ENCODE measurements at places on chromosomes 4 and X.

- DNase-seq: no peak
These were observed 311.4 kb downstream of the MAPK10 start for GRCh38 chr4:86048426-86048825.

- DNase-seq: no peak
These were observed 41.0 kb downstream of the GAB1 start for GRCh38 chr4:143377611-143378099.

GRCh38 chr4:96525898-96526297 is 686.0 kb downstream of the PDHA2 start:
- DNase-seq: no peak

- DNase-seq: no peak
These were observed 187.4 kb upstream of the TEX13C start for GRCh38 chrX:125132274-125132673.

DNA sequence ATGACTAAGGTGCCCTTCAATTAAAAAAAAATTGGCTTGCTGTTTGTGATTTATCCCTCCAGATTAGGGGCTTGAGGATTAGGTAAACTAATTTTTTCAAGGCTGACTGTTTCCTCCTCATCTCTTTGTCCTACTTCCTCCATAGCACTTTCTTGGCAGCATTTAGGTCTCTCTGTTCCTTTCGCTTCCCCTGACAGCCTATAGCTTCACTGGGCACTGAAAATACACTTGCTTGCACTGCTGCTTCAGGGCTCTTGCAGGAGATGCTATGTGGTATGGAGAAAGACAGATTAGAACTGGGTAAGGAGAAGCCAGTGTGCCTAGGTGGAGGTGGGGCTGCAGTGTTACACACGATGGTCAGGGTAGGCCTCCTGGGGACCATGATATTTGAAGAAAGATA is 112.3 kb upstream of the SFRP2 start:
- DNase-seq: no peak

- no peak for DNase-seq
These were observed 378.5 kb upstream of the CT83 start for GRCh38 chrX:116841290-116841689.

- DNase-seq: no peak
These were observed 43.1 kb upstream of the FREM3 start for GRCh38 chr4:143743591-143743990.

- DNase-seq: no peak
These were observed 52.7 kb downstream of the GABRB1 start for GRCh38 chr4:47084111-47084510.

DNA sequence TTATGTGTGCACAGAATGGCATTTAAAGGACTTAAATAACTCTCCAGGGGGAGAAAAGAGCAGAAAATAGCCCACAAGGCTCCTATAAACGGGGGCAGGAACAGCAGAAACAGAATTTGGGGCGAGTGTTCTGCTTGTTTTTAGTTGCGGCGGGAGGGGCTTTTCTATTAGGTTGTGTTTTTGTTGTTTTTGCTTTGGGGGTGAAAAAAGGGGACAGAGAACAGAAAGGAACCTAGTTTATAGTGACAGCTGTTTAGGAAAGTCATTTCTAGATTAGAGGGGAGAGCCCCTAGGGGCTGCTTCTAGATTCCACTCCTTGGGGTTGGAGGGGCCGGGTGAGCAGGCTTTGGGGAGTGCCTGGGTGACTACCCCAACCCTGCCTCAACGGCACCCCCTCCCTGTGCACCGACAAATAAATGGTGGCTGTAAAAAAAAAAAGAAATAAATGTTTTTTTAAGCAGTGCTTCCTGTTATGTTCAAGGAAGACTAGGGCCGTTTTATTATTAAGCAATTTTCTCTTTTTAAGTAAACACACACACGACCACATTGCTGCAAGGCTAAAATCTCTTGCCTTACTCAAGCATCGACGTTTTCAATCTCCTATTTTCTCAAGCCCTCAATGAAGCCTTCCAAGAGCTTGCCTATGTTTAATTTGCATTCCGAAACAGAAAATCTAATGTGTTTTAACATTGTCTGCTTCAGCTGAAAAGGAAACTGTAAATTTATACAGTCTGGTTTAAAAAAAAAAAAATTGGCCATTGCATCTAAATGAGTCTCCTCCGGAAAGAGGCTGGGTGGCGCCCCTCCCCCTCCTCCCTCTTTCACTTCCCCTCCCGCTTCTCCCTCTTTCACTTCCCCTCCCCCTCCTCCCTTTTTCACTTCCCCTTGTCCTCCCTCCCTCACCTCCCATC is 123.3 kb upstream of the TBL1X start:
- no peak for DNase-seq

DNA sequence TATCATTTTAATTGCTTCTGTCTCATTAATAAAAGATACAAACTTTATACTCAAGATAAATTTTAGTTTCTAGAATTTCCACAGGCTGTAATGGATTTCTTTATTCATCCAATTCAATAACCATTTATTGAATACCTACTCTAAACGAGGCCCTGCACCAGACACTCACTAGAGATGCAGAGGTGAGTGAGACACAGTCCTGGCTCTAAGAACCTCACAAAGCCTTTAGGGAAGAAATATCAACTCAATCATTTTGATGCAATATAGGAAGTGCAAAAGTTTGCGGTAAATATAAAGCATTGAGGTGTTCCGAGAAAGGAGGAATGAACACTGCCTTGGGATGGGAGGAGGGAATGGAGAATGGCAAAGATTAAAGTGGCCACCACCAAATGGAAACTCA is 81.6 kb upstream of the SH3RF1 start:
- DNase-seq: no peak
